Fibroblast of skin of abdomen (primary cell): ENCODE measurements at places on chromosomes 4 and X.

- no peak for DNase-seq
Measured at GRCh38 chrX:53795576-53795975, 109.1 kb upstream of the HUWE1 start.

DNA sequence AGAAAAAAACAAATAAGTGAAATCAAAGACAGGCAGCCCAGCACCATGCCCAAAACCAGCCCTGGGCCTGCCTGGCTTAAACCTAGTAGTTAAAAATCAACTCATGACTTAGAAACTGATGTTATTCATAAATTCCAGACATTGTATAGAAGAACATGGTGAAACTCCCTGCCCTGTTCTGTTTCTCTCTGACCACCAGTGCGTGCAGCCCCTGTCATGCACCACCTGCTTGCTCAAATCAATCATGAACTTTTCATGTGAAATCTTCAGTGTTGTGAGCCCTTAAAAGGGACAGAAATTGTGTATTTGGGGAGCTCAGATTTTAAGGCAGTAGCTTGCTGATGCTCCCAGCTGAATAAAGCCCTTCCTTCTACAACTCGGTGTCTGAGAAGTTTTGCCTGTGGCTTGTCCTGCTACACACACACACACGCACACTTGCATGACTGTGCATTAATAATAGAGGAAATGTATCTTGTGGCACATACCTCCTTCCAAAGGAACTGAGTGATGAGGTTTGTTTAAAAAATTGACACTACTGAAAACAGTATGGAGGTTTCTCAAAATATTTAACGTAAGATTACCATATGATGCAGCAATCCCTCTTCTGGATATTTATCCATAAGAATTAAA, 39.2 kb upstream of the UGT2B7 start:
- DNase-seq: no peak

DNA sequence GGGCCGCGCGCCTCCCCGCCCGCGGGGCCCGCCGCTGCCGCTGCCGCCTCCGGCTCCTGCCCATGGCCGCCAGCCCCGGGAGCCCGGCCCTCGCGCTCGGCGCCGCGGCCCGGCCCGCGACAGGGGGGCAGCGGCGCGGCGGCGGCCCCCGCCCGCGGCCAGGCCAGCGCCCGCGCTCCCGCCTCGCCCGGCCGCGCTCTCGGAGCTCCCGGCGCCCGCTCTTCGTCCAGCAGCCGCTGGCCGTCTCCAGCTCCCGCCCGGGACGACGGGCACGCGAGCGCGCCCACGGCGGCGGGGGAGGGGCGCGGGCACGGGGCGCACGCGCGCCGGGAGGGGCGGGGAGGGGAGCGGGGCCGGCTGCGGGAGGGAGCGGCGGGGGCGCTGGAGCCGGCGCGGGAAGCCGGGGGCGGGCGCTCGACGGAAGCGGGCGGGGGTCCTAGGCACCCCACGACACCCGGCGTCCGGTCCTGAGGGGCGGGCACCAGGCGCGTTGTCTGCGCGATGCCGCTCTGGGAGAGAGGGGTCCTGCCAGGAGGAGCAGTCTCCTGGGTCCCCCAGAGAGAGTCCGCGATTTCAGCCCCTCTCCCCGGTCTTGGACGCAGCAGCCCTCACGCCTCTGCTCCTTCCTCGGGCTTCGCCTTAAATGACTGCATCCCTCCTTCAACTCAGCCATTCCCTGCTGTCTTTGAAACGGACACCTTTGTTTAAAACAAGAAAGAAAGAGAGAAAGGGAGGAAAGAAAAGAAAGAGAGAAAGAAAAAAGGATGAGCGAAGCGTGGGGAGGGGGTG, 490 bp upstream of the PDZD4 start:
- no peak for DNase-seq

- no peak for DNase-seq
Measured at GRCh38 chrX:112527903-112528302, 151.8 kb downstream of the LHFPL1 start.

DNA sequence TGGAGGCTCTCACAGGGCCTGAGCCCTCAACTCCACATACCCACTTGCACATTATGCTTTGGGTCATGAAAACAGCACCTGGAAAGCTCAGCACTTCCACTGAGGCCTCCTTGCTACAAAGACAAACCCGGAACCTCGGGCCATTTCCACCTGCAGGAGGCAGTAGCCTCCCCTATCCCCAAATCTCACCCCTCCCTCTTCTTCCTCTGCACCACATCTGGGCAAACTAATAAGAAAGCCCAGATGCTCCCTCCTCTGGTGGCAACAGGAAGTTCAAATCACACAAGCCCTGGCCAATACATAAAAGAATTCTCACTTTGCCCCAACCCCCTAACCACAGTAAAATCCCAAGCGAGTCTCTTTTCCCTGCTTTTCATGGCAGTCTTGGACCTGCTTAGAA, 136.4 kb downstream of the MAPK10 start:
- peak; percentile 48 for DNase-seq

DNA sequence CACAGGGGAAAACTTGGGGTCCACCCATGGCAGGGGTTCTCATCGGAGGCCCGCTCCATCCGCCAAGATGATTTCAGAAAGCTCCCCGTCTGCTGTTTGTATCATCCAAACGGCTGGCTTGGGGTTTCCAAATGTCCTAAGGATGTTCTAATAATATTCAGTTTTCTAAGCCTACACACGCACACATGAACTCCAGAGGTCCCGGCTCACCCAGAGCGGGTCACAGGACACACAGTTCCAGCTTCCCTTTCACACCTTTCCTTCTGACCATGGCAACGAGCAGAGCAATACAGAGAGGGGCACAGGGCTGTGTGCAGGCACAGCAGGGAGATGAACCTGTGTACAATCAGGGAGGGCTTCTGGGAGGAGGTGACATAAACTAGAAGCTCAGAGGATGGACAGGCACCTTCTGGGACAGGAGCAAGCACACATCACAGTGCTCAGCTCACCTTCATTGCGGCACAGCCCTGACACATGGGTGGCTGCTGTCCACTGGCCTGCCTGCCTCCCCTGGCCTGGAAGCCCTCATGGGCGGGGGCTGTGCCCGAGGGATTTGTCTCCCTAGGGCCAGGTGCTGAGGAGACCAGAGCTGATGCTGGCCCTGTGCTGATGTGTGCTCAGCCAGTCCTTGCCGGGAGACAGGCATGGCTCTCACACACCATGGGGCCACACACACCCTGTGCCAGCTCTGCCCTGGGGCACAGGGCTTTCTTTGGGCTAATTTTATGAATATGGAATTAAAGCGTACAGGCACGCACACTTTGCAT, 44.8 kb downstream of the ABLIM2 start:
- no peak for DNase-seq

GRCh38 chrX:102723456-102723855, 2.9 kb downstream of the GPRASP3 start:
- no peak for DNase-seq

DNA sequence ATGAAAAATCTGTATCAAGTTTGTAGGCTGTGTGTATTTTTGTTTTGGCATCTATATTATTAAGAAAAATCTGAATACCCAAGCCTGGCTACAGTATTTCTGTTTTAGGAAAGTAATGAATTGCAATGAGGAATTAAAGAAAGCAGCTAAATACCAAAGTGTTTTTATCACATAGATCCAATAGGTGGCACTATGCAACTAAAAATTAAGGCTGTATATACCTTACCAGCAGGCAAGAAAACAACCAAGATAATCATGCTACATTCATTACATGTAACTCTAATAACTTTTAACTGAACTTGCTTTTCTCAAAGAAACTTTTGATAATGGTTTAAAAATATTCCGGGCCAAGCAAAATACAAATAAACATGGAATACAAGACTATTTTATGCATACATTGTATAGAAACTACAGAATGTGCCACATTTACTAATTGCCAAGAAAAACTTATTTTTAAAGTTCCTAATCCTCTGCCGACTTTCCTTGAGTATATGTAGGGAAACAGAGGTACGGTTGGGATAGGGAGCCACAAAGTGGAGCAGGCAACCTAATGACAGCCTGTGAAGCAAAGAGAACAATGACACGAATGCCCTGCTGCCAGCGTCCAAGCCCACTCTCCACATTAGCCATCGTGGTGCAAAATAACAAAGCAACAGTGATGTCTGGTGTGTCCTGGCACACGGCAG, 63.7 kb downstream of the SEC24D start:
- peak; percentile 54 for DNase-seq

DNA sequence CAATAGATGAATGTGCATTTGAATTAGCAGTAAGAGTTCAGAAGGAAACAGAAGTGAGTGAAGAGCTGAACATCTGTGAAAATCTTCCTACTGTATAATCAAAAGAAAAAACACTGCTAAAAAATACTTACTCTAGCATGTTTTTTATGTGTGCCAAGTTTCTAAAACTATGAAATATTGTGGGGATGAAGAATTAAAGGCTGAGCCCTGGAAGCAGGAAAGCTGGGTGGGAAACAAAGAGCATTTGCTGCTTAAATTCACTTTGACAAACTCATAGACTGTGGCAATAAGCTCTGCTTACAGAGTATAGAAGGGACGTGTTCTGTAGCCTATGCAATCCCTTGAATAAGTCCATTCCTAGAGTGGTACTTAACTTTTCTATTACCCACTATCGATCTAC, 261.7 kb downstream of the ANKRD50 start:
- no peak for DNase-seq

- no peak for DNase-seq
Measured at GRCh38 chr4:142110136-142110535, 473.8 kb downstream of the IL15 start.

DNA sequence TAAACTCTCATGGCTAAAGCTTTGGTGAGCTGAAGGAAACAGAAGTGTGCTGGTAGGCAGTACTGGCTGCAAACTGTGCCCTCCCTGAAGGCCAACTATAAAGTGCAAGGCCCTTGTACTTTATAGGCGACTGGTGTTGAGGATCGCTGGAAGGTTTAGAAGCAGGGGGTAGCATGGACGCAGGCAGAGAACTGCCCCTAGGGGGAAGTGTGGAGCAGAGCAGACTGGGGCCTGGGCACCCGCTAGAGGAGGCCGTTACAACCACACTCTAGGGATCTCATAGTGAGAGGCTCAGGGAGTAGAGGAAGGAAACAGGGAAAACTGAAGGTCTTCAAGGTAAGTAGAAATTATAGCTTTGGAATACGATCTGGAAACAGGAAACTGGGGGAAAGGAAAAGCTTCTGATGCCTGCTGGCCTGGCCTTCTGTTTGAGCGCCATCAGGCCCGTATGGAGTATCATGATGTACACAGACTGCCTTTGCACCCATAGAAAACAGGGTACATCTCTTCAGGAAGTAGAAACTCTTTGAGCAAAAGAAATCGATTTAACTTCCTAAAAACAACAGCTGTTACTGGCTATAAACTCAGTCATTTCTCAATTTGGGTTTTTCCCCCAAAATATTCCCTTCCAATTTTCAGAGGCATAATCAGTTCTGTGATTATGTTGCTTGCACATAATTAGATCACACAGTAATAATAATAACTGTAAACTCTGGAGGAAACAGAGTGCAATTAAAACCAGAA, 23.9 kb upstream of the TMSB4X start:
- DNase-seq: peak; percentile 25

GRCh38 chr4:16457944-16458343, 231.7 kb upstream of the TAPT1 start:
- DNase-seq: peak; percentile 20
